ENCODE measurements at places on chromosomes 16 and 17. TPM values are rescaled to one million over a fixed set of nuclear protein-coding genes. Genes with fewer than 3 reads are reported as not detected.

DNA sequence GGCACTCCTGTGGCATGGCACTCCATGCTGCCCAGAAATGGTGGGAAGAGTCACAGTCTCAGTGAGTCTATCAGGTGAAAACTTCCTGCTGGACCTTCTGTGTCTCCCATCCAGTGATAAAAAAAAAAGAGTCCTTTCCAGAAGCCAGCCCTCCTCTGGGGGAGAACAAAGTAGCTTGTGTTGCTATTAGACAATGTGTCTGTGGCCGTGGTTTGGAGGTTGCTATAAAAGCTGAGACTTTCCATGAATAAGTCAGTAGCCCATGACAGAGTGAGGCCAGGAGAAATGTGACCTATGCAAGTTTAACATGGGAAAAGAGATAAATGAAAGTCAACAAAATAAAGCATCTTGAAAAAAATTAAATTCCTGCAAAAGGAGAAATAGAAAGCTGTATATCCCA, 250.7 kb upstream of the MON1B start:
- DNase-seq, result peak; percentile 60

G6PC1 gene
- total RNA-seq, result not detected

DNA sequence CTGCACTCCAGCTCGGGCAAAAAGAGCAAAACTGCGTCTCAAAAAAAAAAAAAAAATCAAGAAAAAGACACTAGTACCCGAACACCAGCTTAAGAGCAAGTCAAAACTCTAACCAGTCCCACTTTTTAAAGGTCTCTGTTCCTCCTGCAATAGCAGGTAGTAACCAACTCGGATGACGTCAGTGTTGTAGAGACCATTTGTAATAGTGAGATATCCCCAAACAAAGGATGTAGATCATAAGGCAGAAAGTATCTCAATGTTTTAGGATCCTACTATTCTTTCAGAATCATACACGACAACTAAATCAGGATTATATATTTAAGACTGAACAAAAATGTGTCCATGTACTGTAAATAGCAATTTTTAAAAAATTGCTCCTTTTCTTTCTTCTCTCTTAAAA, 2.4 kb downstream of the JPT1 start:
- DNase-seq, result no peak

- DNase-seq, result no peak
Measured at GRCh38 chr17:39652587-39653315, 12.4 kb upstream of the TCAP start.

DNA sequence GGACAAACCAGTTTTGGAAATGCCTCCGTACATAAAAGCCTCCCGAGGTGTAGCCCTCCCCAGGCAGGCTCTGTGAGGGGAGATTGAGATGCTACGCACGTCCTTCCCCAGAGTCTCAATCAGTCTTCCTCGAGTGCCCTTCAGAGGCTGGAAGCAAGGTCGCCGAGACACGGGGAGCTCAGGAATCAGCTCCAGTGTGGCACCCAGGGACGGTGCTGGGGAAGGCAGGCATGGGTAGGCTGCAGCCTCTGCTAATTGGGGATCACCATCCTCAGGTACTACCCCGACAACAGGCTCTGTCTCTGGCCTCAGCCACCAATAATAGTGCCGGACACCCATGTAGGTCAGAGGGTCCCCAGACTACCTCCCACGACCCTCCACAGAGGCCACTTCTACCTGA, 28.1 kb upstream of the GSG1L start:
- no peak for DNase-seq

Measured in SK-MEL-5 (cell line).